WTC11 (cell line): ENCODE measurements at places on chromosomes 1 and 21.
A peak's percentile ranks its signal among the peaks of the same experiment; 100 is the strongest.

DNA sequence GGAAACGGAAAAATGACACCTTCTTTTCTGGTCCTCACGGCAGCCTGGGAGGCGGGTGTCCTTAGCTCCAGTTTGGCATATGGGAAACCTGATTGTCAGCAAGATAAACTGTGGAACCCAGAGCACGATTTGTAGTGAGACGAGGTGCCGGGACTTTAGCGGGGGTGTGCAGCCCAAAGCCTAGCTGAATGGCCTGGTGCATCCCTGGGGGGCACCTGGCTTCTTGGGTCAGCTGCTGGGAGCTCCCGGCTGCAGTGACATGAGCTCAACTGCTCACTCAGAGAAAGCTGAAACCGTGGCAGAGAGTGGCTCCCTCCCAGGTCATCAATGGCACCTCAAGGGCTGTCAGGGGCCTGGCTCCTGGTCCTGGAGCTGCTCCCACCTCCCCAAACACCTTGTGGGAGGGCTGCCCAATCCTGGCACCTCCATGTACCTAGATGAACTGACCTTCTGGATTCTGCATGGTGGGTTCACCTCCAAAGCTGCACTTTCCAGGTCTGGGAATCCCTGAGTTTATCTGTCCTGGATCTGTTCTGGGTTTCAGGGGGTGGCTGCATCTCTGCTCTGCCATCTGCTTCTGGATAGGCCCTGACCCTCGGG is 260.5 kb downstream of the MATN1 start:
- no peak for DNase-seq

GRCh38 chr1:27567146-27567526 is 36.8 kb downstream of the AHDC1 start:
- no peak for DNase-seq

DNA sequence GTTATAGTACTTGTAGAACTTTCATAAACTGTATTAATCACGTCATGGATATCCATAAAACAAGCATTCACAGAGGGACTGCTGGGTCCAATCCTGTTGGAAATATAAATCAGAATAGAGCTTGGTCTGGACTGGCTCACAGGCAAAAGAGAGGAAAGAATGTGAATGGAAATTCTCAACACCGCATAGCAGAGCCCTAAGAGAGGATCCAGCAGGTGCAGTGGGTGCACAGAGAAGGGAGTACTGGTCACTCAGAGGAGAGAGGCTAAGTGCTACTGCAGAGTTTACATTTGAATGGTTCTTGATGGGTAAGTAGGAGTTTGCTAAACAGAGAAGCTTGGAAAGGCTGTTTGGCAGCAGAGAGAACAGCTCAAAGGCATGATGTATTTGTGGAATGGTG is 231.7 kb downstream of the PAPPA2 start:
- DNase-seq = peak; percentile 14

GRCh38 chr1:51219022-51219421 is 17.1 kb upstream of the RNF11 start:
- DNase-seq = no peak

DNA sequence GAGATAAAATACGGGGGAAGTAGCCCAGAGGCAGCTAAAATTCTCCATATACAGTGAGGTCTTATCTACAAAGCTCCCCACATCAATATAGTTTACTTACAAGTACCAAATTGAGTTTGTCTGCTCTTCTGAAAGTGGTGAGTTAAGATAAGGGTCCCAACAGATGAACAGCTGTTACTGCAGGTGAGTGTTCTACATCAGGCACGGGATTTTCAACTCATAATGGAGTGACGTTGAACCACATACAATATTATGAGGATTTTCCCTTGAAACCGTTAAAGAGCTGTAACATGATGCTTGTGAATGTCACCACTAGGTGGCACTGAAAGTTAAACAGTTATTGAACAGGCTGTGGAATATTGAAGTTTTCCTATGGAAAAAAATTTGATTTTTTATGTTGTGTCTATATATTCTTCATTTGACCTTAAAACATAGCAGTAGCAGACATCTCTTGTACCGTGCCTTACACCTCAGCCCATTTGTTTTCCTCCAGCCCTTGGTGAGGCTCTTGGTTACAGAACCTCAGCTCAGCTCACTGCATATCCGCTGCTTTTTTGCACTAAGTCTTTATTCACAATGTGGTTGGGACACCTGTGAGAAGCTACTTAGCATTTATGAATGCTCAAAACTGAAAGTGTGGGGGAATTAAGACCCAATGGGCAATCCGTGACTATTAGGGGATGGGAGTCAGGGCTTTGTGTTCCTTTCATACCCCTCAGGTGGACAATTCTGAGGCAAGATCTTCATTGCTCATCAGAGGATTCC is 23.2 kb downstream of the CD1D start:
- no peak for DNase-seq

DNA sequence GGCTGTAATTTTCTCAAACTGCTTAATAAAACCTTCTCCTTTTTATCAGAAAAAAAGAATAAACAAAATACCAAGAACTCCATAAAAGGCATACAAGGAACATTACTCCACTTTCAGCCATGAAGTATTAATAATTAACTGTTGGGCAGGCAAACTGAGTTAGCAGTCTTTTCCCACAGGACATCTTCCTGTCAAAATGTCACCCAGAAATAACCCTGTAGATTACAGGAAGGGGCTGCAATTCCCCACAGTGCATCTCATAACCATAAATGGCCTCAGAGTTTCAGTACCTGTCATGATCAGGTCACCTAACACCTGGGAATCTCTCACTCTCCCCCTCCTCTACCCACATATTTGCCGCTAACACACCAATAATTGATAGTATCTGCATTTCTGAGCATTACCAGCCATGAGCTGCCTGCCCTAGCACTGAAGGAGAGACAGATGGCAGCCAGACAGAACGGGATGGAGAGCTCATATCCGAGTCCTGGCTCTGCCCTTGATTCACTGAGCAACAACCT is 475.0 kb downstream of the SMYD3 start:
- DNase-seq = no peak

- DNase-seq = no peak
Observed at GRCh38 chr1:192632641-192633532, 3.1 kb upstream of the RGS13 start.

- DNase-seq = no peak
Observed at GRCh38 chr1:43253173-43253572, 16.6 kb upstream of the TMEM125 start.

DNA sequence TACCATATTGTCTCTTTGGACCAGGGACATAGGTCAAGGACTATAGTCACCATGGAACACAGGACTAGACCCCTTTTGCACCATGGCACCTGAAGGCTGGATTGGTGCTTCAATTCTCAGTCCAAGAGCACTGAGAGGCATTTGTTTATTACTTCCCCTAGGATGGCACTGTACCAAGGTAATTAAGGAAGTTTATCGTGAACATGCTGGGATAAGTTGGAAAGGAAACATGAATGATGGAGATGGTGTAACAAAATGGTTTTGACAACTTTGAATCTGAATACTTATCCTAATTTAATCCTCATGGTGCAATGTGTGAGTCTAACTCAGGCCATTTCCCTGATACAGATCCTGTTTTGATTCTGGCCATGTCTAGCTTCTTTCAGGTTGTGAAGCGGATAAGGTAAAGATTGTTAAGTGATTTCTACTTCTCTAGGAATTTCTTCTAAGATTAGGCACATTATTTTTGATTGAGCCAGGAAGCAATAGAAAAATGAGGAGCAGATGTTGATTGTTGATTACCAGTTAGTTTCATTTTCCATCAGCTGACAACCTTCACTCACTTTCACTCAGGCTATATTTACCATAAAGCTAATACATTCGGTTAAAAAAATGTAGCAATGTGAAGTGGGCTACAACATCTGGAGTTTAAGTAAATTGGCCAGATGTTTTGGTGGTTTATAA is 37.3 kb upstream of the SIPA1L2 start:
- DNase-seq = no peak

DNA sequence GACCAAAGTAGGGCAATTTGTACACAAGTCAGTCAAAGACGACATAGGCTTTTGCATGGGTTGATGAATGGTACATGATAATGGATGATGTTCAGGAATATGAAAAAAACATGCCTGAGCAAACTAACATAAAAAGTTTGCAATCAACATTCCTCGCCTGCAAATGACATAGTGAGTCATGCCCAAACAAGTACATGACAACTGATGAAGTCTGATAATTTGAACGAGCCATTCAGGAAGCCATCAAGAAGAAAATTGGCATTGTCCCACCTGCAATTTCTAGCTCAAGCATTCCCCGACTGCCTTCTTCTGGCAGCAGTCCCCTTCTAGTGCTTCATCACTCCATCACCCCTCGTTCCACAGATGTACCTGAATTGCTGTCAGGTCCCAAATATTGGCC is 118.4 kb upstream of the NR5A2 start:
- DNase-seq = no peak

- DNase-seq = no peak
Observed at GRCh38 chr1:103160281-103160680, 52.0 kb upstream of the COL11A1 start.

DNA sequence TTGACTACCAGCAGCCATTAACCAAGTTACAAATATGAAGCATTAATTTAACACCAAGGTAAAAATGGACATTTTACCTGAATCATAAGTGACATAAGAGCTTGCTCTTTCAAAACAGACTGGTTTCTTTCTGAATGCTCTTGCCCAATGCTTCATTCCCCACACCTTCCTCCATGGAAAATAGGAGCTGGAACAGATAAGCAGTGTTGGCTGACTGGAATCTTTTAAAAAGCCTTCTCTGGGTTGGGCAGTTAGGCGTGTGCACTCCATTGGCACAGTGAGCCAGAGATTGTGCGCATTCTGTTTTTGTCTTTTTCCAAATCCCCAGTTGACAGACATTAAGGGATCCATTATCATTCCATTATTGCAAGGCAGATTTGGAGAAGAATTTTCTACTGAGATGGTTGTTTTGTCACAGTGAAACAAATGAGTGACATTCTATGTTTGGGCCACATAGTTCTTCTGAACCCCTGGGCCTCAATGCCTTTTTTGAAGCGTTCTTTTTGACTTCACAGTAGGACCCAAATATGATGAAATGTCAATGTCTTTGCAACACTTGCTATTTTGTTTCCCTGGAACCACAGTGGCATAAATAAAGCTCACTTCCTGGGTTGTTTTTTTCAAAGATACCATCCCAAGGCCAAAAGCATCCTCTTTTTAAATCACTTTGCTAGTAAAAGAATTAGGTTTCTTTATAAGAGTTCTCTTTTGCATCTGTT is 32.3 kb downstream of the LRRC8B start:
- DNase-seq = no peak

- DNase-seq = no peak
Observed at GRCh38 chr1:234613128-234613875, 3.3 kb upstream of the IRF2BP2 start.

DNA sequence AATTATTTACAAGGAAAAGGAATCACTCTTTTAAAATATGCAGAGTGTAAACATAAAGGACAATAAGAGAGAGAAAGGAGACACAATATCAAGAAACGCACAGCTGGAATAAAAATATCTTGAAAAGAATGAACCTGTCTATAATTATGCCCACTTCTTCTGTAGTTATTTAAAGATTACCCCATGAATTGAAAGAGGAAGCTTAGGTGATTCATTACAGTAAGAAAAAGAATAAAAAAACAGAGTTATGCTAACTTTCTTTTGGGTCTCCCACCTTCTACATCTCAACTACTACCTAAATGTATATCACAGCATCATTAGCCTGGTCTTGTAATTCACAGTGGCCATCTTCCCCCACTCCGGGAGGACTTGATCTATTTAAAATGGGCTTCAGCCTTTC is 182.1 kb downstream of the MRPL39 start:
- DNase-seq = no peak

DNA sequence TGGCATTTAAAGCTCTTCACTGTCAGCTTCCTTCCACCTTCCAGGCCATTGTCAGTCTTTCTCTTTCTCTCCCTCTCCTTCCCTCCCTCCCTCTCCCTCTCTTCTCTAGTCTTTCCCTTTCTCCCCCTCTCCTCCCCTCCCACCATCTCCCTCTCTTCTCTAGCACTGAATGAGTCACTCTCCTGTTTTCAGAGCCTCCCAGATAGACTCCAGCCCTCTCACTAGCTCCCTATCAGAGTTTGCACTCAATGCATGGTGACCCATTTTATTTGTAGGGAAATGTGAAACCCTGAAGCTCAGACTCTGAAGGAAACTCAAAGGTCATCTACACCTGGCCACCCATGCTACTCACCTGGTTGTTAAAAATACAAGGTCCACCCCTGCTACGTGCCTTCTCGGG is 4.4 kb upstream of the MATN1 start:
- DNase-seq = no peak

- DNase-seq = no peak
Observed at GRCh38 chr1:107877092-107877491, 87.9 kb downstream of the VAV3 start.

- DNase-seq = no peak
Observed at GRCh38 chr1:76232666-76233065, 158.1 kb downstream of the ST6GALNAC3 start.

DNA sequence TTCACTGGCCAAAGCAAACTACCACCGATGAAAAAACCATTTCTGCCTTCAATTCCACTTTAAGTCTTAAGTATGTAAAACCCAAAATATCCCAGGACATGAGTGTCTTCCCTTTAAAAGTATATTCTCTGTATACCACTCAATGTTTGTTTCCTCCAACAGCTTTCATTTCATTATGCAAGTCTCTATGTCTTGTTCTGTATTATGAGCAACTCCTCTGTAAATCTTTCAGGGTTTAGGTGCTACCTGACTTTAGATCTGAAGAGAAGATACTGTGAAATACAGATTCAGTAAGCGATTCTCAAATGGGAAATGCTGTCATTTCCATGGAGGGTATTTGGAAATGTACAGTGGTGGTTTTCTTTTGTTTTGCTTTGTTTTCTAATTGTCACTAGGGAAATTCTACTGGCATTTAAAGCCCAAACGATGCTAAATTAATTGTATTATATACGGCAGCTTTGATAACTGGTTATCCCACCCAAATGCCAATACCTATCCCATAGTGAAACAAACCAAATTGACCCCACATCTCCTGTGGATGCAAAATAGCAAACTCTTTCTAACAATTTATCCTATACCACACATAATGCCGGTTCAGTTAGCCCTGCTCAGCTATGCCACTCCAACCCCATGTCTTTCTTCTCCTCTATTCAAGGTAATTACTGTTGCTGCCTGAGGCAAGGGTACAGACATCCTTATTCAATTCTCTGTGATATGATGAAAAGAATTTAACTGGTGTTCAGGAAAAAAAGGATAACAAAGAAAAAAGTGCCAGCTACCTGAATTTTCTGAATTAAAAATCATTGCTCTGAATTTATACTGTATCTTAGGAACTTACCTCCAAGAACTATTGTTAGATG is 182.8 kb downstream of the EIF4G3 start:
- DNase-seq = no peak

GRCh38 chr1:168509875-168510791 is 33.7 kb downstream of the XCL2 start:
- no peak for DNase-seq

DNA sequence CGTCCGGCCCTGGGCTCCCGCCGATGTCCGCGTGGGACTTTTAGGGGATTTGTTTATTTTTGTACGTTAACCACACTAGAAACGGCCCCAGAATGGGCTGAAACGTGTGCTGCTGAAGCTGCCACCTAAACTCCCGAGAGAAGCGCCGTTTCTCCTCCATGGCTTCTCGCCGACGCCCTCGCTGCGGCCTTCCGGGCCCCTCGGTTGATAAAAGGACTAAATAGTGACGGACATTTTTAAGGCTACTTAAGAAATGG is 678 bp upstream of the PTTG1IP start:
- no peak for DNase-seq
